ENCODE measurements at places on chromosomes 4 and X.

- DNase-seq: no peak
Observed at GRCh38 chr4:142497606-142498005, 348.5 kb downstream of the INPP4B start.

DNA sequence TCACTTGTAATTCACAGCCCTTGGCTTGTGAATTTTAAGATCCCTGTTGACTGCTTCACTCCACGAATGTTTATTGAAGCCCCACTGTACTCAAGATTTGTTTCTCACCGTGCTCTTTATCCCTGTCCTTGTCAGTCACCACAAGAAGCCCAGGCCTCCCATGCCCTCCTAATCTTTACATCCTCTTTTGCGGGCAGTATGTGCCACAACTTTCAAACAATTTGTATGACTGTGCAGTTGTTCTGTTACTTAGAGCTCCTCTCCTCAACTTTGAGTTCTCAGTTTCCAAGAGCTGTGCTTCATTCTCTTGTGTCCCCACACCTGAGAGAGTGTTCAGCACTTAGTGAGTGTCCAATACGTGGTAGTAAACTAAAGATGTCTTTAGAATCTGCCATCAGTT lies 467.7 kb downstream of the NKX6-1 start:
- no peak for DNase-seq

DNA sequence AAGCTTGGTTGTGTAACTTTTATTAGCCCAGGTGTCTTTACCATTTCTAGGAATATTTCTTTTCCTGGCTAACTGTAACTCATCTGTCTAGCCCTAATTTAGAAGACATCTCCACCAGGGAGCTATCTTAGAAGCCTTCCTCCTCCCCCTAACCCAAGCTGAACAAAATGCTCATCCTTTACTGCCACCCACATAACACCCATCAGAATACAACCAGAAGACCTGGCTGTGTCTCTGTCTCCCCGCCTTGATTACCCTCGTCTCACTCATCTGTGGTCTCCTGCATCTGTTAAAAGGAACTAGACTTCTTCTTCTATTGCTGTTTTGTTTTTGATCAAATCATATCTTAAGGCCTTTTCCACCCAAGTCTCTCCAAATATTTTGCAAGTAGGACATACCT lies 4.8 kb upstream of the TMEM154 start:
- no peak for DNase-seq

DNA sequence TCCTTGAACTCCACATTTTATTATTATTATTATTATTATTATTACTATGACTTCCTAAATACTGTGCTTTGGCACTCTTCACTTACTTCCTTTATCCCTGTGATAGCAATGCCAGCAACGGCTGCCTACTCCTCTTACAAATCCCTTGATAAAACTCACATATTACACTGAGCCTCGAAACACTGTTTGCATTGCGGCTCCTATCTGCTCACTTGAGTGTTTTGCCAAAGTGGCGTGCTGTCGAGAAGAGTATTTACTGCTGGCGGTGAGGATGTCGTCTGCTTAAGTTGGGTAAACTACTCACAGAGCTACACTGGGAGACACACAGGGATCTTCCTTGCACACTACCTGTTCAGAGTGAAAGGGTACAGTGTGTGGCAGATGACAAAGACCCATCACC lies 143.4 kb upstream of the VCX3A start:
- DNase-seq: no peak

DNA sequence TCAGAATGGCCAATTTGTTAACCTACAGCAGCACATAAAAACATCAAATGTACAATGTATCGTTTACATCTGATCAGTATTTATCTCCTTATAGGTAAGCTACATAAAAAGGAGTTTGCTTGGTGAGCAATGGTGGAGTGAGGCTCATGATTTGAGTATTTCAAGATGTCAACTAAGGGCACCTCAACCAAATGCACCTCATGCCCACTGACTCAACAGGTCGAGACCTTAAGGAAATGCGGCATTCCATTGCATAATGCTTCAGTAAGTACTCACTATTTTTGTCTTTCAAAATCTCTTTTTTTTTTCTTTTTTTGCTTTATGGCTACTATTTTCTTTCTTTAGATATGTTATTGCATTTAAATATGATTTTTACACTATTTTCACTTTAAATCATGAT lies 181.0 kb upstream of the TLL1 start:
- no peak for DNase-seq

DNA sequence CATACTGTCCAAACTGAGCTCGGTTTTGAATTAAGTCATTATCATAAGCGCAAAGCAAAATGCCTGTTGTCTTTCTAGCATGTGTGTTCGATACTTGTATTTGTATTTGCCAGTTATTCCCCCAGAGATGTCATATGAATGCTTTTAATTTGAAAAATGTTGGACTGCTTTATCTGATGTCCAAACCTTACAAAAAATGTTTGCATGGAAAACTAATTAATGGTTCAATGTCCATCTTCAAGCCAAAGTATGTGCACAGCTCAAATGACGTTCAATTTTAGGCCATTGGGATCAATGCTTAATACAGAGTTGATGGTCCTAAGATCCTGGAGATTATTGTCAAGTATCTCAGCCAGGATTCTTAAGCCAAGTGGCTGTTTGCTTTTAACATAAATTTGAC lies 17.2 kb upstream of the HPGDS start:
- DNase-seq: no peak

DNA sequence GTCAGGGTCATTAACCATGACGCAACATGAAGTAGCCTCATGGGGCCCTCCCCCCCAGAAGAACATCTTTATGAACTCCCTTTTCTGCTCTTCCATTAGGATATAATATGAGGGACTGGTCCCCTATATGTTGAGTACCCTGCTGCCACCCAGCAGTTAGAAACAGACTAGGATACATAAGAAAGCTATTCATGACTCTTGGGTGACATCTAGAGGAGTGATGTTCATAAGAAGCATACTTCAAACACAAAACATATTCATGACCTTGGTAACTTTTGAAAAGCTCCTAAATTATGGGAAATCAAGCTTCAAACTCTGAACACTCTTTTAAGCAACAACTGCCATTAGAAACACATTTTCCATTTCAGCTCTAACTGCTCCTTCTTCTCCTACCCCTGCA lies 155.2 kb upstream of the SPIN4 start:
- DNase-seq: no peak

DNA sequence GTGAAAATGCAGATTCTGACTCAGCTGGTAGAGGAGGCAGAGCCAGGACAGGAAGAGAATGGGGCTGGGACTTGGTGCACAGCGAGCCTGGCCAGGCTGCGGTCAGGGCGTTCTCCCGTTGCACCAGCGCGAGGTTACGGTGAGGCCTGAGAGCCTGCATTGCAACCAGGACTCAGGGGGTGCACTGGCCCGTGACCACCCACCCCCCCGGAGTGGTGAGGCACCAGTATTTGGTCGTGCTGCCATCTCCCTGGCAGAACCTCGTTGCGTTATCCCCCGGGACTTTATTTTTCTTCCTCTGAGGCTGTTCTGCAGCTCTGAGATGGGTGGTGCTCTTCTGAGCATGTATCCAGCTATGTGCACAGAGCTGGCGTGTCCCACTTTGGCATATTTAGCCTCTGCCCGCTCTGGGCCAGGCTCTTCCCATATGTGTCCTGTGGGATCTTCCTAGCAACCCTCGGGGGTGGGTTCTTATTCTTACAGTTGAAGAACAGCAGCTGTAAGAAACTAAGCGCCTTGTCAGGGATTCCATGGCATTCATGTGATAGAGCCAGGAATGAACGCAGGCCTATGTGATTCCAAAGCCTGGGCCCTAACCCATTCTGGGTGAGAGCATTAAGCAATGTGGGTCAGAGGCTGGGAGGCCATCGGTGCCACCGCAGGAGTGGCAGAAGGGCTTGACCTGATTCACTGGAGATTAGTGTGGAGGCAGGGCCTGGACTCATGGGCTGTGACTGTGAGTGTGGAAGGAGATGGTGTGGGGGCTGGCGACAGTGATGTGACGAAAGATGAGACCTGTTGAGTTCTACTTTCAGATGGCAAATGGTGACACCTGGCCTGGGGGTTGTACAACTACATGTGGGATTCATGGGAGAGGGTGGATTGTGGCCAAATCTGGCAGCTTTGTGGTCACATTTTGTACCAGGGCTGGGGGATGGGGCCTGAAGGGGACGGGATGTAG lies 3.1 kb downstream of the TADA2B start:
- DNase-seq: no peak

GRCh38 chr4:61886131-61886530 lies 686.0 kb downstream of the ADGRL3 start:
- DNase-seq: no peak

- DNase-seq: no peak
Observed at GRCh38 chr4:98568941-98569663, 89.3 kb downstream of the TSPAN5 start.

- no peak for DNase-seq
Observed at GRCh38 chr4:3786196-3786869, 20.1 kb downstream of the ADRA2C start.

- no peak for DNase-seq
Observed at GRCh38 chrX:49972328-49972860, 50.0 kb downstream of the CLCN5 start.

GRCh38 chrX:77820091-77820727 lies 34.2 kb upstream of the ATRX start:
- no peak for DNase-seq

DNA sequence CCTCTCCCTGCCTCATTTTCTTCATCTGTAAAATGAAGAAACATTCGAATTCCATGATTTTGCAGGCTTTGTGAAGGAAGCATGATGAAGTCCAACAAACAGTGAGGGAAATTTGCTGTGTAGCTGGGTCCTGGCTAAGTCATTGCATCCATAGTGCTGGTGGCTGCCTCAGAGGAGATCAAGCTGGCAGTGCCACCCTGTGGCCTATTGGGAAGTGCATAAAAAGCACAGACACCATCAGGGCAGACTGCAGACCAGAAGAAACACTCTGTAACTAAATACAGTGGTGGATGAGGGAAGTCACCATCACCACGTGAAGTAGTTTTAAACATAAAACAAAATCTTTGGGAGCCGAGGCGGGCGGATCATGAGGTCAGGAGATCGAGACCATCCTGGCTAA lies 40.7 kb upstream of the DDX3X start:
- no peak for DNase-seq

GRCh38 chr4:147955827-147956558 lies 224.1 kb downstream of the ARHGAP10 start:
- DNase-seq: no peak

DNA sequence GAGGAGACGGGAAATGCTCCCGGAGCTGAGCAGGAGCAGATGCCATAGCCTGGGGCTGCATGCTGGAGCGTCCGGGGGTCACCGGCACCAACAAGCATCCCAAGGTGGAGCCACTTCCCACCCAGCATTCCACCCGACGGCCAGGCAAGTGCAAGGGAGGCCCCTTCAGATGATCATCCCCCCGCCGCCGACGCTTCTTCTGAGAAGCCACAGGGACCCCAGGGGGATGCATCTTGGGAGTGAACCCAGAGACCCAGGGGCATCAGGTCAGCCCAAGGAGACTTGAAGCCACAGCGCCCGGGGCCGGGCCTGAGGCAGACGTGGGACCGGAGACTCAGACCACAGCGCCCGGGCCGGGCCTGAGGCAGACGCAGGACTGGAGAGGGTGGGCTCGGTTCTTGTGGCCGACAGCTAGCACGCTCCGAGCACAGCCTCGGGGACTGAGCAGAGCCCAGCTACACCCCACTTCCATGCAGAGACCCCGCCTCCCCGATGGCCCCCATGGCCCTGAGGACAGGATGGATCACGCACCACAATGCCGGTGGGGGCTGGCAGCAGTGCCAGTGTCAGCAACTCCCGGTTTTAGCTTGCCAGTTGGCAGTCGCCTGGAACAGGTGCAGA lies 33.0 kb upstream of the CPLX1 start:
- DNase-seq: no peak

DNA sequence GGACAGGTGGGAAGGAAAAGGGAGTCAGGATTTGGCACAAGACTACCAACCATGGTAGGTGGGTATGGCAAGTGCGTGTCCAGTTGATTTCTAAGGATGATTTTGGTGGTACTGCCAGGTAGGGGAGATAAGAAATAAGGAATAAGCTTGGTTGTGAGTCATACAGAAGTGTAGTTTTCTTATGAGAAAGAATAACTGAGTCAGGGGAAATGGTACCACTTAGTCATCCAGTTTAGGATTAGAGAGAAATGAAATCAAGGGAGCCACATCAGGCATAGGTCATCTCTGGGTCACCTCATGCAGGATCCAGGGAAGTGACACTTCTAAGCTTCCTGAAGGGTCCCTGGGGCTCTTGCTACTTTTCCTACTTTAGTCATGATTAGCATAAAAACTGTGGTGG lies 107.1 kb upstream of the C1GALT1C1 start:
- no peak for DNase-seq
